Brain microvascular endothelial cell (primary cell): ENCODE measurements at places on chromosomes 6 and 20.

GRCh38 chr6:26349964-26350857 lies 14.8 kb upstream of the BTN3A2 start:
- no peak for DNase-seq

DNA sequence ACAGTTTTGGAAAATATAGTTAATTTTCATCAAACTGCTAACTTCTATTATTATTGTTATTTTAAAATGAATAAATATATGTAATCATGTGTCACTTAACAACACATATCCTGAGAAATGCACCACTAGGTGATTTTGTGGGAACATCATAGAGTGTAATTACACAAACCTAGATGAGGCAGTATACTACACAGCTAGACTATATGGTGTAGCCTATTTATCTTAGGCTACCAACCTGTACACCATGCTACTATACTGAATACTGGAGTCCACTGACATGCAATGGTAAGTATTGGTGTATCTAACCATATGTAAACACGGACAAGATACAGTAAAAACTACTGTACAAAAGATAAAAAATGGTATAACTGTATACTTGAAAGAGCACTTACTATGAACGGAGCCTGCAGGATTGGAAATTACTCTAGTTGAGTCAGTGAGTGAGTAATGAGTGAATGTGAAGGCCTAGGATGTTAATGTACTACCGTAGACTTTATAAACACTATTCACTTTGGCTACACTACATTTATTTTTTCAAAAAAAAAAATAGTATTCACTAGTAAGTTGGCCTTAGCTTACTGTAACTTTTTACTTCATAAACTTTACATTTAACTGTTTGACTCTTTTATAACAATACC lies 72.4 kb downstream of the ASCC3 start:
- DNase-seq, result peak; percentile 11

GRCh38 chr20:39619271-39619785 lies 657.2 kb downstream of the DHX35 start:
- no peak for DNase-seq

- DNase-seq, result no peak
Measured at GRCh38 chr6:2218866-2219265, 26.5 kb downstream of the GMDS start.

DNA sequence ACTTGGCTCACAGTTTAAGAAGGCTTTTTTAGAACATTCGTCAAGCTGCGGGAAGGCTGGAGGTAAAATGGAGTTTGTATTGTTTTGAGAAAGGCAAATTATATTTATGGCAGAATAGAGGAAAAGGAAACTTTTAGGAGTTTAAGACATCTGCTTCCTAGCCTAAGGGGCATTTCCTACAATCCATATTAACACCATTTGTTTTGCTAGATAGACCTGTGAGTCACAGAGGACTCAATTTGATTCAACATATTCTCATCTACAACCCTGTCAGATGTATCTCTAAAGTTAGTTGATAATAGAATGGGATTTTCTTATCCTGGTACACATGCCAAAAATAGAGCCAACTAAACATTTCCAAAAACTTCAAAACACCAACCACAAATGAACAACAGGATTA lies 35.0 kb downstream of the RCAN2 start:
- DNase-seq, result no peak

GRCh38 chr6:11324453-11325015 lies 92.1 kb upstream of the NEDD9 start:
- DNase-seq, result peak; percentile 24

DNA sequence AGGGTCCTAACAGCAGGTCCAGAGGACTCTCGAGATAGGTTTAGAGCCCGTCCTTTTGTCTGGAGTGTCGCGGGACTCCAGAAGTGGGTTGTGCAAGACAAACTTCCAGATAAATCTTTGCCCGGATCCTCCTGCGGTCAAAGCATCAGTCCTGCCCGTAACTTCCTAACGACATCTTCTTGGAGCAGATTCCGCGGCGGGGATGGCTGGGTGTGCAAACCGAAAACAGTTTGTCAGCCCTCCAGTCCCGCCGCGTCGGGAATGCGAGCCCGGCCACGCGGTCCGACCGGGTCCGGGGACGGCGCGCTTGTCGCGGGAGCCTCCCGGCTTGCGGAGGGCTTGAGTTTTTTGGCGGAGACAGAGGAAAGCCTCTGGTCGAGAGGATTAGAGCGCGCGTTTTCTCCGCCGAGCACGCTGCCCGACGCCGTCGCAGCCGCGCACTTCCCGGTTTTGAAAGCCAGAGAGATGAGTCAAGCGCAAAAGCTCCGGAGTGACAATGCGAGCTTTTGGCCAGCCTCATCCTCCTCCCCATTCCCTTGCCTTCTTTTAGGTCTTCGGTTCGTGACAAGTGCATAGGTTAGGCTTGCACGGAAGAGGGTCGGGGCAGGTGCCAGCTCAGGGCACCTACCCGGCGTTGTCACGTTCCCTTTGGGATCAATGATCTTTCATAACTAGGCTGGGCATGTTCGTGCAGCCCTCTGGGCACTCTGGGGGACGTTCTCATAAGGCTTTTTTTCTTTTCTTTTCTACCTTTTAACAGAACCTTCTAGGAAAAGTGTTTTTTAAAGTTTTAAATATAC lies 91.3 kb upstream of the PRDM1 start:
- DNase-seq, result peak; percentile 37

DNA sequence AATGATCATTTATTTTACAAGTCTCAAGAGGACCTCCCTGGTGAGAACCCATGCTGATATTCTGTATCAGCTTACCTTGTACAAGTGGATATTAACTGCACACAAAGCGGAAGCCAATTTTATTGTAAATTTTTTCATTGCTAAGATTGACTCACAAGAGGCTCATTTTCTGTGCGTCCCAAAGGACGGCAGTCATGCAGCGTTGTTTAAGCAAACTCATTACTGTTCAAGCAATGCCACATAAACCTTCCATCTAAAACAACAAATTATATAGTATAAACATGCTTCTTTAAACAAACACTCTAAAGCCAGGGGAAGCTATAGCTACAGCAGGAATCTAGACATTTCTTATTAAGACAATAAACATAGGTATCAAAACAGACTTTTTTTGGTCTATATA lies 575.3 kb downstream of the FRK start:
- DNase-seq, result no peak
